HEK293T (cell line): ENCODE measurements at places on chromosomes 11 and 22.

DNA sequence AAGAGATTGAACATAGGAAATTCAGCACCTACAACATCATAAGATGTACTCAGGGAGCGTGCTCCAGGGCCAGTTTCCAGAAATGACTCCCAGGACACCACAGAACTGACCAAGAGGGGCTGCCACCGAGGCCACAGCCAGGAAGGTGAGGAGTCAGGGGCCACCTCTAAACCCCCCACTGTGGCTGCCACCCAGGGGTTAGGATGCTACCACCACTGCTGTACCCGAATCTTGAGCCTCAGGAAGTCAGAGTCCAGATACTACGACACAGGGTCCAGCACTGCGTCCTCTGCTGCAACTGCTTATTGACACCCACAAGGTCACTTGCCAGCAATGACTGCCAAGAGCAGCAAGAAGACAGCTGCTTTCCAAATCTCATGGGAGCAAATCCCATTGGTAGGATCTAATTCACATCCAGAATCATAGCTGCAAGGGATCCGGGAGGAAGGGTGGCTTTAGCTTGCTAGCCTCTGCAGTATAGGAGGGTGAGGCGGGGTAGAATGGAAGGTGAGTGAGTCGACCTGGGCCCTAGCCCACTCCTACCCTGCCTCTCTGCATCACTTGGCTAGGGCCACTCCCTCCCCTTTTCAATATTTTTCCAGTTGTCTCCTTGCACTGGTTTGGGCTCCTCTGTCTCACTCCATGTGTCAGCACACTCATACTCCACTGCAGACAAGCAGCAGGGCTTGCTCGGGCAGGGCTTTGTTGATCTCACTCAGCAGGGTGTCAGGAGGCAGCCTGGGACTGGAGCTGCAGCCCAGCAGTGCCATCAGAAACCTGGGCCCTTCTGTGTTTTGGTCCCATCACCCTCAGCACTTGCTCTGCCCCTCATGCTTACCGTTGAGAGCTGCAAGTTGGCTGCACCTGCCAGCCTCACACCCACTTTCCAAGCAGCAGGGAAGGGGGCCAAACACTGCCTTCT is 18.1 kb upstream of the CYTH4 start:
- DNase-seq = no peak

DNA sequence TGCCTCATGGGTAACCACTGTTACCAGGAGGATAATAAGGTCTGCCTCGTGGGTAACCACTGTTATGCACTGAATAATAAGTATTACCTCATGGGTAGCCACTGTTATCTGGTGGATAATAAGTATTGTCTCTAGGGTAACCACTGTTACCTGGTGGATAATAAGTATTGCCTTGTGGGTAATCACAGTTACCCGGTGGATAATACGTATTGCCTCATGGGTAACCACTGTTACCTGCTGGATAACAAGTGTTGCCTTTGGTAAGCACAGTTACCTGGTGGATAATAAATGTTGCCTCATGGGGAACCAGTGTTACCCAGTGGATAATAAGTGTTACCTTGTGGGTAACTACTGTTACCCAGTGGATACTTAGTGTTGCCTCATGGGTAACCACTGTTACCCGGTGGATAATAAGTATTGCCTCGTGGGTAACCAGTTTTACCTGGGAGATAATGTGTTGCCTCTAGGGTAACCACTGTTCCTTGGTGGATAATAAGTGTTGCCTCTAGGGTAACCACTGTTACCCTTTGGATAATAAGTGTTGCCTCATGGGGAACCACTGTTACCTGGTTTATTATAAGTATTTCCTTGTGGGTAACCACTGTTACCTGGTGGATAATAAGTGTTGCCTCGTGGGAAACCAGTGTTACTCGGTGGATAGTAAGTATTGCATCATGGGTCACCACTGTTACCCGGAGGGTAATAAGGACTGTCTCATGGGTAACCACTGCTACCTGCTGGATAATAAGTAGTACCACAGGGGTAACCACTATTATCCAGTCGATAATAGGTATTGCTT is 10.6 kb upstream of the NXPE4 start:
- no peak for DNase-seq

DNA sequence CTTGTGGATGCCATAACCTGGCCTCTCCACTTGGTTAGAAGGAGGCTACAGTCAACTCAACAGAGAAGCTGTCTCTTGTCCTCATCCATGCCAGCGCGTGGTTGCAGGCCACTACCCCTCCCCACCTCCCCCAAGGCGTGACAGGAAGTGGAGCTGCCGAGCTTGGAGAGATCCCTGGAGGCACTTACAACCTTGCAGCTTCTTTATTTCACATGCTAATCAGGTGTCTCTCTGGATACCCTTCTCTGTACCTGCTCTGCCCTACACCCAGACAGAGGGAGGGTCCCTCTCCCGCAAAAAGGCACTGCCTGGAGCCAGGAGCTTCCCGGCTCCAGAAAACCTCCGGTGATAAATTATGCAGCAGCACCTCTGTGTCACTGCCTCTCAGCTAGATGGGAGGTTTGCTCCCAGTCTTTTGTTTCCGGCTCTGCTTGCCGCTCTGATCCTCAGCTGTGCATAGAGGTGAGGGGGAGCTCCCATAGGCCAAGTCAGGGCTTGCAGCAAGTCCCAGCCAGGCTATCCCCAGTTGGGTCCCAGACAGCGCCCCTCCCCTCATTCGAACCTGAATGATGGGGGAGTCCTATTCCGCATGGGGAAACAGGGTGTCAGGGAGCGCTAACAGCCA is 5.7 kb downstream of the LRP4 start:
- no peak for DNase-seq

- no peak for DNase-seq
Measured at GRCh38 chr22:30968015-30968923, at the start of gene MORC2. MORC2 (minus strand) TSS chr22:30968774; CDS start chr22:30967889, 885 bp downstream.

DNA sequence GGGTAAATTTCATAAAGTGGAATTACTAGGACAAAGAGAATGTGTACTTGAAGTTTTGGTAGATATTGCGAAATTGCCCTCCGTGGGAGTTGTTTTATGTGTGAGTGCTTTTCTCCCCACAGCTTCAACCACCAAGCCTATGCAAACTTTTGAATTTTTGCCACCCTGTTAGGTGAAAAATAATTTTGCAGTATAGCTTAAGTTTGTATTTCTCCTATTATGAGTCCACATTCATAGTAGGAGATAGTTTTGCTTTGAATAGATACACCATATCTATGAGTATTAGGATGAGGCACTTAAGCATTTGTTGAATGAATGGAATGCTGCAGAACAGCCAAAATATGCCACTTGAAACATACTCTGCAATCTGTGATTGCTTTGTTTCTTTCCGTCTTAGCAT is 43.6 kb downstream of the UVRAG start:
- DNase-seq = no peak

GRCh38 chr11:31847761-31848160 is 36.6 kb upstream of the PAX6 start:
- no peak for DNase-seq

- no peak for DNase-seq
Measured at GRCh38 chr11:32396991-32397390, 38.3 kb downstream of the WT1 start.

- DNase-seq = no peak
Measured at GRCh38 chr11:74680703-74681531, 50.3 kb downstream of the CHRDL2 start.

GRCh38 chr11:126890561-126890960 is 110.0 kb downstream of the KIRREL3 start:
- DNase-seq = peak; percentile 12

DNA sequence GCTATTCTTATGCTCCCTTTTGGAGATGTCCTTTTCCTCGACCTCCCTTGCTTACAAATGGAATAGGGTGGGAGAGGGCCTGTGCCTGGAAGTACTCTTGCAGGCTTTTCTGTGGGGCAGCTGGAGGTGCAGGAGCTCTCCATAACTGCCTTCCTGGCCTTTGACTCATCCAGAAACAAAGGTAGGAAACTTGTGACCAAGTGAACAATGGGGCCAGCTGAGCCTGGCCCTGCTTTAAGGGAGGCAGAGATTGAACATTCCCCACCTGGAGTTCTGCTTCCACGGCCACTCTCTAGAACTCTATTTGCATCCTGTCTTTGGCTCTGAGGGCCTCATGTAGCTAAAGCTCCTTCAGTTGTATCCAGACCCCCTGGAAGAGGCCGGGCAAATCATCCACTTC is 5.1 kb upstream of the LYVE1 start:
- no peak for DNase-seq

- peak; percentile 26 for DNase-seq
Measured at GRCh38 chr22:29916007-29916544, 33.1 kb downstream of the MTMR3 start.
